Stimulated activated CD8-positive, alpha-beta memory T cell treated with anti-CD3 and anti-CD28 coated beads, Interleukin-4, amount 100 ng/mL, for 4 hours (primary cell): ENCODE measurements at places on chromosomes 1 and 21.

GRCh38 chr1:12067900-12068821, 5.1 kb downstream of the TNFRSF8 start:
- no peak for DNase-seq

DNA sequence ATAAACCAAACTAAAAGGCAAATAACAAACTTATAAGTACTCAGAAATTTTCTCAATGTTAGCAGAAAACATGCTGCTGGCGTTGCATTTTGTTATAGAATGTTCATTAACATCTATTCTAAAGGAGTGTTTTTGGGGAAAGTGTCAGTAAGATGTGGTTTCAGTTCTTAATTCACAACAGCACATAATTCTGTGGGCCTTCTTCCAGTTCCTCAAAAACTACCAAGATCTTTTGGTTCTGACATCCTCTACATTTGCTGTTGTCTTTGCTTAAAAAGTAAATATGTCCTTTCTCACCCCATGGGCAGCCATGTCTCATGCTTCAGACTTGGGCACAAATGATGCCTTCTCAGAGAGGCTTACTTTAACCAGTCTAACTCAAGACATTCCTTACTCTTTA, 152.5 kb downstream of the CDC7 start:
- DNase-seq: no peak

DNA sequence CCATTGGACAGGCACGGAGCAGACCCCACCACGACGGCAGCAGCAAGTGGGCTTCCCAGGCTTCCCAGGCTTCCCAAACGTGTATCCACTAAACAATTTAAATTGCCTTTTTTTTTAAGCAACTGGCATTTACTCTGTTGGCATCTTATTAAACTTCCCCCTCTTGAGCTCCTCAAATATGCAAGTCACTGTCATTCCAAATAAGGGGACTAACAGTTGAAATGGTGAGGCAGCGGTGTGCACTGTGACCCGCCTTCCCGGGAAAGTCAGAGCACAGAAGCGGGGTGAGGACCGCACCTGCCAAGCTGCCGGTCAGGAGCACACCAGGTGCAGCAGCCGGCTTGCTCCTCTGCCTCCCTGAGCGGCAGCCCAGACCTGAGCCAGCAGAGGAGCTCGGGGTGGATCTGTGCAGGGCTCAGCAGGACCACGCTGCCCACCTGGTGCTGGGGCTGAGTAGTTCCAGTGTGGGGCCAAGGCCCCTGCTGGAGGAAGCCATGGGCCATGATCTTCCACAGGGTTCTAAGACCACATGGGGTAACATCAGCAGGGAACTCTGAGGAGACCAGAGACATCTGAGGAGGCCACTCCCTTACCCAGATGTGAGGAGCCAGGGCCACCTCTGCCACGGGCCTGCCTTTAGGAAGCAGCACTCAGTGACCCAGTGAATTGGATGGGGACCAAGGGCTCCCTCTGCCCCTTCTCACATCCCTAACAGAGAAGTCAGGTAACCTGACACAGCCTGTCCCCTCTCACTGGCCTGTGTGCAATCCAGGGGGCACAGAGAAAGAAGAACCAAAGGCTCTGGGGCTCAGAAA, 245.4 kb downstream of the NPHP4 start:
- DNase-seq: no peak

DNA sequence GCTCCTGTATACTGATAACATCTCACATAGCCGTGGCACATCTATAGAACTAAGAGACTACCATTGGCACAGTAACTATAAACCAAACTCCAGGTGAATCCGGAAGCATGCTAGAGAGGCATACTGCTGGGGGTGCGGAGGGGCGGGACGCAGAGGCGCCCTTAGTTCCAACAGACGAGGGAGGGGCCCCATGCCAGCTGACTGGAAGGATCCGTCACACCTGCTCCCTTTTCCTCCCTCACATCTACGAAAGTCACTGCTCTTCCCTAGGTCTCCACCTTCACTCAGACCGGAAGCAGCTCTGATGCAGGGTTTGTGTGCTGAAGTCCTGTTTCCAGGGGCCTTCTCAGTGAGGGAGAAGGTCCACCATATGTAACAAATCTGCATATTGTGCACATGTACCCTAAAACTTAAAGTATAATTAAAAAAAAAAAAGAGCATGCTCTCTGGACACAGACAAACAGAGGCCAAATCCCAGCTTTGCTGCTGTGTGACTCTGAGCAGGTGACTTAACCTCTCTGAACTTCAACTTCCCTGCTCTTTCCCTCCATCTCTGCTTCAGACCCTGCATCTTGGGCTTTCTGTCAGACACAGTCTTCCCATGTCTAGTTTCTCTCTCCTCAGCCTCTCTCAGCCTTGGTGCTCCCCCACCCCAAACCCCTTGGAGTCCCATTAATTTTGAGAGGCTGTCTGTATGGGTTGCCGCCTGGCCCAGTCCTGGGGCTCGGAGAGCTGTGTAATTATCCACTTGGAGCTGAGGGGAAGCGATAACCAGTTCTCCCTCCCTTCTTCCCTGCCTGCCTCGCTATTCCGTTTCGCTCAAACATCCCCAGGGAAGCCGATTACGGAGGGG, 7.8 kb upstream of the GJB5 start:
- no peak for DNase-seq

DNA sequence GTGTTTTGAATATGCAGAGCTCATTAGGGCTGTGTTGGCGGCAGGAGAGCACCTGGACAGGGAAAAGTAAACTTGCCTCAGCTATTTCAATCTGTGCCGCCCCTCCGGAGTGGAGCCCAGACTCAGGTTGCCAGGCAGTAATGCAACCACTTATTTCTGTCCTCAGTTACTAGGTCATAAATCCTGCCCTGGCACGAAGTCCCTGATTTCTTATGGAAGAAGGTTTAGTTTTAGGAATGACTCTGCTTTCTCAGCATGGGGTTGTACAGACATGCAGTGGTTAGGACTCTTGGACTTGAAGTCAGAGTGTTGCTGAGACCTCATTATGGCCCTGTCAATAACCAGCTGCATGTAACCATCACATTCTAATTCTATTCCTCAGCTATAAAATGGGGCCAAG, 98.3 kb upstream of the FGGY start:
- no peak for DNase-seq

DNA sequence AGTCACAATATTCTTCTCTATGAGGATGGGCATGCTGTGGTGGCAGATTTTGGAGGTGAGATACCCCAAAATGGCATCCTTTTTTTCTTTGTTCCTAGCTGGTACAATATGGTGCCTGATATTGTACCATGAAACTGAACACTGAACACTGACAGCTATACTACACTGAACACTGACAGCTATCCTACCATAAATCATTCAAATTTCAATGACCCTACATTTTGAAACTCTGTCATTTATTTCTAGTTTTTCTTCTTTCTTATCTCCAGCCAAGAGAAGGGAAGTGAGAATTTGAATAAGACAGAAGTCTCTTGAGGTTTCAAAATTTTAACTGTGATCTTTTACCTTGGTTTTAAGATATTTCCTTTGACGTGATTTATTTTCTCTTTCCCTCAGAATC, 76.3 kb downstream of the LRRC53 start:
- DNase-seq: no peak

- no peak for DNase-seq
These were observed 10.5 kb downstream of the C1orf167 start for GRCh38 chr1:11772458-11772857.

GRCh38 chr1:209429611-209430010, 153.9 kb upstream of the CAMK1G start:
- no peak for DNase-seq

- DNase-seq: no peak
These were observed 141.7 kb upstream of the IRF2BP2 start for GRCh38 chr1:234751678-234752077.

- no peak for DNase-seq
These were observed 75.2 kb upstream of the B3GALT5 start for GRCh38 chr21:39537571-39537970.

- DNase-seq: no peak
These were observed 37.2 kb downstream of the ALG14 start for GRCh38 chr1:95035536-95035935.

DNA sequence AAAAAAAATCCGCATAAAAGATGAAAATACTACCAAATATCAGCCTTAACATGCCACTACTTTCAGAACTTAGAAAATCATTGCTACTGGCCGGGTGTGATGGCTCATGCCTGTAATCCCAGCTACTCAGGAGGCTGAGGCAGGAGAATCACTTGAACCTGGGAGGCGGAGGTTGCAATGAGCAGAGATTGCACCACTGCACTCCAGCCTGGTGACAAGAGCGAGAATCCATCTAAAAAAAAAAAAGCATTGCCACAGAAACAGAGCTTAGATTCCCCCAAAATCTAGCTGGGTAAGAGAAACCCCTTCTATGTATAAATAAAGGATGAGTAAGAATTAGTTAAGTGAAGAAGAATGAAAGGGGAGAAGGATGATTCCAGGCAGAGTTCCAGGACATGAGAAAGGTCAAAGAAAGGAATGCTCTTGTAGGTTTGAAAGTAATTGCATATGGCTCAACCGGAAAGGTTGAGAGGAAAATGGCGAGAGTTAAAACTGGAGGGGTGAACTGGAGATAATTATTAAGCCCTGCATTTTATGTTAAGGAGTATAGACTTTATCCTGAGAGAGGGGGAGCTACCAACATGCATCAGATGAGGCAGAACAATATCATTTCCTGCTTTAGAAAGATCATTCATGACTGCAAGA, 19.7 kb upstream of the NRDC start:
- DNase-seq: no peak

GRCh38 chr1:41780916-41781315, 137.8 kb downstream of the HIVEP3 start:
- no peak for DNase-seq

DNA sequence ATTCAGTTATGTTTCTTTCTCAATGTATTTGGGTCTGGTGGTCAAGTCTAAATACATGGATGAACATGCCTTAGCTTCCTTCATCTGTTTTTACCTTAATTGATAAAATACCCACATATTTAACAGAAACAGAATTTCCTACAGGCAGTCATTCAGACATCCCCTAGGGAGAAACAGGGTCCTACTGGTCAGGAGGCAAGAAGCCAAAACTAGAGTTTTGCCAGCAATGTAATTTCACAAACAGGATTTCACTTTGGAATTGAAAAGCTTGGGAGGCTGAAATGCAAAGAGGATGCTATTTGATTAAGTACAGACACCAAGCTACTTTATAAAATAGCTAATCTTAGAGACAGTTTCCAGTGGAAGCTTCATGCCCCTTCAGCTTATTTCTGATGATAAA, 224.2 kb downstream of the SIPA1L2 start:
- no peak for DNase-seq

DNA sequence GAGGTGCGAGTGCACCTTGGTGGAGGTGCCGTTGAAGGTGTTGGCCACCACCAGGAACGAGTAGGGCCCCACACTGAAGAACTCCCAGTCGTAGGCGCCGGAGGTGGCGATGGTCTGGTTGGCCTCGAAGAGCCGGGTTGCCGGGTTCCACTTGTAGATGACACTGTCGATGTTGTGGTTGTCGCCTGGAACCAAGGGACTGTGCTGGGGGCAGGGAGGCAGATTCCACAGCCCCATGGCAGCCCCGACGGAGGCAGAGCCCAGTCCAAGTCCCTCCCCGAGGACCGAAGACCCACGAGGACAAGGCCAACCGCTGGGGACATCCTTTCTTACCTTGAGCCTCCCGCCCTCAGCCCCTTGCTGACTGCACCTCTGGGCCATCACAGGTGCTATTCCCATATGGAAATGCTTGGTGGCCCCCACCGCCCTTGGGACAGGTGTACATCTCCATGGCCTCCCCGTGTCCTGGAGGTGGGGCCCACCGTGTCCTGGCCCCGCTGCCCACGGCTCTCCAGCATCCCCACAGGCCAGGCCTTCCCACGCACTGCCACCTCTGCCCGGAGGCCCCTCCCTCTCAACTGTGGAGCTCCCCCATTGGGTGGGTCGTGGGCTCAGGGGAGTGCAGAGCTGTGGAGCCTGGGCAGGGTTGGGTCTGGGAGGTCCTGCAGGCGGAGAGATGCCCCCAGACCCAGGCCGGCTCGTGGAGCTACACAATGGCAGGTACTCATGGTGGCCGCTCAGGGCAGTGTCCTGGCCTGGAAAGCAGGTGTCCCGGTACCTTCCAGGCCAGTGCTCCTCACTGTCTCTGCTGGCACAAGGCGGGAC, 17.9 kb downstream of the KRTAP10-1 start:
- DNase-seq: no peak

- DNase-seq: no peak
These were observed 20.4 kb downstream of the SLC16A1 start for GRCh38 chr1:112935461-112936111.

DNA sequence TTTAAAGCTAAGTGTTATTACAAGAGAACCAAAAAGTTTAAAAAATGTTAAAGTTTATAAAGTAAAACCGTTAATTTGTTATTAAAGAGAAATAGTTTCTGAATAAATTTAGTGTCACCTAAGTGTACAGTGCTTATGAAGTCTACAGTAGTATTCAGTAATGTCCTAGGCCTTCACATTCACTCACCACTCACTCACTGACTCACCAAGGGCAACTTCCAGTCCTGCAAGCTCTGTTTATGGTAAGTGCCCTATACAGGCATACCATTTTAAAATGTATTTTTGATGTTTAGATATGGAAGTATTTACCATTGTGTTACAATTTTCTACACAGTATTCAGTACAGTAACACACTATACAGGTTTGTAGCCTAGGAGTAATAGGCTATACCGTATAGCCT, 60.1 kb upstream of the GCLM start:
- DNase-seq: no peak

- no peak for DNase-seq
These were observed 2.3 kb downstream of the LDLRAD2 start for GRCh38 chr1:21814241-21814918.

DNA sequence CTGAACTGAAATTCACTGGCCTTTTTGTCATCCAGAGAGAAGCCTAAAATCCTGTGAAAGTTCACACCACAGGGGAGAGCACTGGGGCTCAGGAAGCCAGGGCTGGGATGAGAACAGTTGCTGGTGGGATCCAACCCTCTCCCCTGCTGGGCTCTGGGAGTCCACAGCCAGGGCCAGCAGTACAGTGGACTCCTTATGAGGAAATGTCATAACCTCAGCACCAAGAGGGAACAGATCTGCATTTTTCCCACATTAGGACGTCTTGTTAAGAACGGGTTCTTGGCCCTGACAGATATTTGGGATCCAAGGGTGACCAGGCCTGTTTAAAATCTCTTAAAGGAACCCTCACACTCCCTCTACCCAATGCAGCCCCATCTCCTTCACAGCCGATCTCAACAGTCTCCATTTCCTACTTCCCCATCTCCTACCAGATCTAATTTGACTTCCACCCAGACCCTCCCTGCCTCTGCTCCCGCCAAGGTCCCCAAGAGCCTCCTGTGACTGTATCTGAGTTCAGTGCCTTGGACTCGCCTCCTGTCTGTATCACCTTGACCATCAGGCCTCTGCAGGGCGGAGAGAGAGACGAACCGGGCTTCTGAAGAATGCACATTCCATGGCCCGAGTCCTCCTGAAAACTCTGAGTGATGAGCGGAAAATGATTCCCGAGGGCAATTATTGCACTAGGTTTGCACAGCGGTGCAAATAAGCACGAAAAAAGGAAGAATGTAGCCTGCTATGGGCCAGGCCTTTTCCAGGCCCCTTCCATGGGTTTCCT, 159.9 kb downstream of the TRABD2B start:
- DNase-seq: no peak

GRCh38 chr1:62090016-62090415, 104.6 kb upstream of the L1TD1 start:
- DNase-seq: no peak

GRCh38 chr21:22444990-22445389, 1446.8 kb downstream of the NCAM2 start:
- DNase-seq: no peak

GRCh38 chr1:157775101-157775870, 1.6 kb downstream of the FCRL2 start:
- DNase-seq: no peak
